Bone marrow (tissue), 2 donors: ENCODE measurements at places on chromosomes 16 and 17.
A peak's percentile ranks its signal among the peaks of the same experiment; 100 is the strongest.

DNA sequence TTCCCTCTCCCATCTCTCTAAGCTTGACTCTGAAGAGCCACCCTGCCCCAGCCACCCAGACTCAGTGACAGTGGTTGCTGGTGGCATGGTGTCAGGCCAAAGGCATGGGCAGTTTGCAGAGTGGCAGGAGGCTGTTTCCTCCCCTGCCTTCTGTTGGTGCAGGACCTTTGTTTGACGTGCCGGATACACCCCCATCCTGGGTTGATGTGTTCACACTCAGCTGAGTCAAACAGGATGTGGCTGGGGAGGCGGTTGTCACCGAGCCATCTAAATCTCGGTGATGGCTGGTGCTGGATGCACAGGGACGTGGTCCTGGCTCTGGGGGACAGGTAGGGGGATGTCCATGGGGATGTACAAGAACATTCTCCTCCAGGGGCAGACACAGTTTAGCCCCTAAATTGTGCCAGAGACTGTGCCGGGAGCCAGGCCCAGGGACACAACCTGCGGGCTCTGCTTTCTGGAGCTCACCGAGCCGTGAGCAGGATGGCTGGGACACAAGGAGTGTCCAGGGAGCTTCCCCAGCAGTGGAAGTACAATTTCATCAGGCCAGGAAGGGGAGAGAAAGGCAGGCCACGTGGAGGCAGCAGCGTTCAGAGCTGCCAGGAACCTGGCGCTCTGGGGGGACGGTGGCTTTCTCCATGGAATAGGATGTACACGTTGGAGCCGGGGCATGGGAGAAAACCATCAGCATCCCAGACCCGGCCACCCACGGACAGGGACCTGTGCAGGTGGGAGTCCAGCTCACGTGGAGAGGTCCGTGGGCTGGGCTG lies 264.2 kb downstream of the SEC14L1 start:
- peak; percentile 44 for DNase-seq

DNA sequence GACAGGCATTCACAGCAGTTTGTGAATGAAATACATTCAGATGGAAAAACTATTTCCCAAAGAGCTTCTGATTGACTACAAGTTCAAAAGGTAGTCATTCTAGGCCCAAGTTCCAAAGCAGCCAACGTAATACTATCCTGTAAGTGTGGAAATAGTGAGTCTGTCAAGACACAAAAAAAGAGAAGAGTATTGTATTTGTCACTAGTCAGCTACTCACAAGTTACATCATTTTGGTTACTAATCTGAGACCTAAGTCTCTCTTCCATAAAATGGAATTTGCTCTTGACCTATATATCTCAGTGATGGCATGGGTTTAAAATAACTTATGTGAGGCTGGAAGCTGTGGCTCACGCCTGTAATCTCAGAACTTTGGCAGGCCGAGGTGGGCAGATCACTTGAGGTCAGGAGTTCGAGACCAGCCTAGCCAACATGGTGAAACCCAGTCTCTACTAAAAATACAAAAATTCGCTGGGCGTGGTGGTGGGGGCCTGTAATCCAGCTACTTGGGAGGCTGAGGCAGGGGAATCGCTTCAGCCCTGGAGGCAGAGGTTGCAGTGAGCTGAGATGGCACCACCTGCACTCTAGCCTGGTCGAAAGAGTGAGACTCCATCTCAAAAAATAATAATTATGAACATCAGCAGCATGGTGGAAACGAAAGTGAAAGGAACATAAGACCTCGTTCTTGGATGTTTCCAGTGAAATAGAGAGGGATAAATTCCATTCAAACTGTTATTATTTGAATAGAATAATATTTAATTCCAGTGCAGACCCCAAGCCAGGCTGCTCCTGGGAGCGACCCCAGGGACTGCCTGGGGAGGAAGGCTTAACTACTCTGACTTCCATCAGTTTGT lies 2.9 kb downstream of the CMC2 start:
- DNase-seq, result no peak

- DNase-seq, result no peak
Measured at GRCh38 chr17:64230791-64231408, 32.2 kb downstream of the TEX2 start.

- no peak for DNase-seq
Measured at GRCh38 chr16:69939821-69940585, 11.1 kb upstream of the CLEC18A start.

GRCh38 chr17:73203788-73204479 lies 11.1 kb downstream of the COG1 start:
- DNase-seq, result no peak

DNA sequence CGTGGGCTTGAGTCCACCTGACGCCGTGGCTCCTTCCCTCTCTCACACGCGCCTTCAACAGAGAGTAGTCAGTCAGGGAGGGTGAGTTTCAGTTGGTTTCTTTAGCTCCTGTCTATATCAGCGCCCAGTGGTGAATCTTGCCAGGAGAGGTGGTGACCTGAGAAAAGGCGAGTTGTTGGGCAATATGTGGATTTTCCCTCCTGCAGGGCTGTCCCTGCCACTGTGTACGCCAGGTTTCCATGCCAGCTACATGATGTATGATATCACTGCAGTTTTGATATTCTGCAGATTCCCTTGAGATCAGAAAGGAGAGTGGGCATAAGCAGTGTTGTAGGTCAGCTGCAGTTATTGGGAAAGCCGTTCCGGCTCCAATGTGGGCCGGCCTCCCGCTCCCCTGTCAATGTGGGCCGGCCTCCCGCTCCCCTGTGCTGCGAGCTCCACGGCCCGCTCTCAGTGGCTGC lies 31.4 kb downstream of the BANP start:
- no peak for DNase-seq

GRCh38 chr17:63571632-63572310 lies 21.5 kb downstream of the DCAF7 start:
- DNase-seq, result no peak

DNA sequence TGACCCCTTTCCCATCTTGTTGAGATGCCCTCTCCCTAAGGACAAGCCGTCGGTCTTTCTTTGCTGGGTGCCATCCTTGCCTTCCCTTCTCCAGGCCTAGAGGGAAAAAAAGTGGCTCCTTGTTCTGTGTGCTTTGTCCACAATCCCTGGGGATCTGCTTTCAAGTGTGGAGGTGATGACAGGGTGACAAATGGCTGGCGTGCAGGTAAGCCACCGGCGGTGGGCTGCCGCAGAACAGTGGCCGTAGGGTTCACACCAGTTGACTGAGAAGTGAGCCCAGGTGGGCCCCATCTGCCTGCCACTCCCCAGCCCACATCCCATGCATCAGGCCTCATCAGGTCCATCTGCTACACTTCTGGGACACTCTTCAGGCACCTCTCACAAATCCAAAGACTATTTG lies 11.4 kb upstream of the CALB2 start:
- DNase-seq, result no peak

- DNase-seq, result no peak
Measured at GRCh38 chr17:58200024-58200633, 7.6 kb downstream of the EPX start.

DNA sequence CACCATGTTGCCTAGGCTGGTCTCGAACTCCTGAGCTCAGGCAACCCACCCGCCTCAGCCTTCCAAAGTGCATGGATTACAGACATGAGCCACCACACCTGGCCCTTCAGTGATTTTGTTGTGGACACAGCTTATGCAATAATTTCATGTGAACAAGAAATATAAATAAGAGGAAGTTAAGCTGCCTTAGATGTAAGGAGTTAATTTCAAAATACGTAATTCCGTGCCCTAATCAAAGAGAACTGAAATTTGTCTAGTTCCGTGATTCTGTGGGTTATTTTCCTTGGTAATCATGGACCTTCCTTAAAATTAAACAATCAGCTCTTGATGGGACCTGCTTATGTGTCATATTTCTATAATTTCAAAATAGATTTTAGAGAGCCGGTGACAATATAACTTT lies 11.9 kb downstream of the TVP23A start:
- no peak for DNase-seq

DNA sequence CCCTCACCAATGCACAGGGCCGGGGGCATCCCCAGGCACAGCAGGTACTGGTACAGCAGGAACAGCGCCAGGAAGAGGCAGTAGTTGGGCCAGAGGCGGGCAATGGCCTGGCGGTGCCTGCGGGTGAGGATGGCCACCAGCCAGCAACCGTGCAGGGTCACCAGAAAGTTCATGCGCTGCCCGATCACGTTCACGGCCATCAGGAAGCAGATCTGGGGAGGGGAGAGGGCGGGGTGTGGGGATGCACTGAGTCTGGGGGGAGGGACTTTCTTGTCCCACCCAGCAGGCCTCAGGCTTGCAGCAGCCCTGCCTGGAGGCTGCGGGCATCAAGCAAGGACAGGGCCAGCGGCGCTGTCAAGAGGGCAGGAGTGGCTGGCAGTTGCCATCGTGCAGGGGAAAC lies 25.4 kb downstream of the CTU2 start:
- DNase-seq, result no peak

DNA sequence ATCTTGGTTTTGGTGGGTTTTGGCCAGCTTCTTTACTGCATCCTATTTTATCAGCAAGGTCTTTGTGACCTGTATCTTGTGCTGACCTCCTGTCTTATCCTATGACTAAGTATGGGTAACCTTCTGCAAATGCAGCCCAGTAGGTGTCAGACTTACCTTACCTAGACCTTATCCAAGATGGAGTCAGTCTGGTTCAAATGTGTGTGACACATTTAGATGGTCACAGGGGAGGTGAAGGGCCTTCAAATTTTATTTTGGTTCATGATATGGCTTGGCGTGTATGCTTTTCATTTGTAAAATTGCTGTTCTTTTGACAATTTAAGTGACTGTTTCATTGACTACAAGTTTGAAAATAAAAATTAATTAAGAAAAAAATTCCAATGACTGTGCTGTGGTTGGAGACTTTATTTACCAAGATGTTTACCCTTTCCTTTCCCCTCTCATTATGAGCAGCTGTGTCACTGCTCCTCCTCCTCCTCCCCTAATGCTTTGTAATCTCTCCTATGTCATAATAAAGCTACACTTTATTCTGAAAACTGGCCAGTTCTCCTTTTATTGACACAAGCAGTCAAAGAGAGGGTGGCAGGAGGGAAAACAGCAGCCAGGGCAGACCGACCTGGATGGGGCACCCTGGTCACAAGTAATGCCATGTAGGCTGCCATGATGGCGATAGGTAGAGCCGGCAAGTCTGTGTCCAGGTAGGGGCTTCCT lies 49.4 kb downstream of the TNFRSF13B start:
- DNase-seq, result no peak
